ENCODE measurements at places on chromosomes 6 and 20. TPM values are rescaled to one million over a fixed set of nuclear protein-coding genes. Genes with fewer than 3 reads are reported as not detected.

DDX43 gene
- 0.34 TPM for polyA plus RNA-seq

SAMD5 gene
- polyA plus RNA-seq, result 3.3 TPM

GLO1 gene
- polyA plus RNA-seq, result 82.3 TPM

LY6G5C gene
- polyA plus RNA-seq, result 3.1 TPM

MEP1A gene
- not detected for polyA plus RNA-seq

RIPOR2 gene
- 36.3 TPM for polyA plus RNA-seq

HLA-DRA gene
- polyA plus RNA-seq, result not detected
